Mesenchymal stem cell (in vitro differentiated cells and primary cell): ENCODE measurements at places on chromosomes 16 and 17.

- DNase-seq: no peak
These were observed 31.1 kb upstream of the CCR7 start for GRCh38 chr17:40596261-40596919.

GRCh38 chr16:6105115-6105514, 1007.5 kb upstream of the EEF2KMT start:
- no peak for DNase-seq

DNA sequence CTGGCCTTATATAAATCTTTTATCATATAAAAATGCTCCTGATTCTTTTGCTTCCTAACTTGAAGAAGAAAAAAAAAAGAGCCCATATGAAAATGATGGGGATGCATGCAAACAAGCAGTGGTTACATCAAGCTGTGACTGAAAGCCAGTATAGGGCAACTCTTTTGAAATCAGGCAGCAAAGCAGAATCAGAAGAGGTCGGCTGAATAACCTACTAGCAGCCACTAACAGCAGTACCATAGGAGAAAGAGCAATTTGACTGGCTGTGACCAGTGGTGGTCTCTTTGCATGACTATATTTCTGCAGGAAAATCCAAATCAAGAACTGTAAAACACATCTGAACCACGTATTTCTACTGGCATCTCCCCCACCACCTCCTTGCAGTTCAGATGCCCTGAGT, 161.9 kb upstream of the C17orf78 start:
- DNase-seq: no peak

DNA sequence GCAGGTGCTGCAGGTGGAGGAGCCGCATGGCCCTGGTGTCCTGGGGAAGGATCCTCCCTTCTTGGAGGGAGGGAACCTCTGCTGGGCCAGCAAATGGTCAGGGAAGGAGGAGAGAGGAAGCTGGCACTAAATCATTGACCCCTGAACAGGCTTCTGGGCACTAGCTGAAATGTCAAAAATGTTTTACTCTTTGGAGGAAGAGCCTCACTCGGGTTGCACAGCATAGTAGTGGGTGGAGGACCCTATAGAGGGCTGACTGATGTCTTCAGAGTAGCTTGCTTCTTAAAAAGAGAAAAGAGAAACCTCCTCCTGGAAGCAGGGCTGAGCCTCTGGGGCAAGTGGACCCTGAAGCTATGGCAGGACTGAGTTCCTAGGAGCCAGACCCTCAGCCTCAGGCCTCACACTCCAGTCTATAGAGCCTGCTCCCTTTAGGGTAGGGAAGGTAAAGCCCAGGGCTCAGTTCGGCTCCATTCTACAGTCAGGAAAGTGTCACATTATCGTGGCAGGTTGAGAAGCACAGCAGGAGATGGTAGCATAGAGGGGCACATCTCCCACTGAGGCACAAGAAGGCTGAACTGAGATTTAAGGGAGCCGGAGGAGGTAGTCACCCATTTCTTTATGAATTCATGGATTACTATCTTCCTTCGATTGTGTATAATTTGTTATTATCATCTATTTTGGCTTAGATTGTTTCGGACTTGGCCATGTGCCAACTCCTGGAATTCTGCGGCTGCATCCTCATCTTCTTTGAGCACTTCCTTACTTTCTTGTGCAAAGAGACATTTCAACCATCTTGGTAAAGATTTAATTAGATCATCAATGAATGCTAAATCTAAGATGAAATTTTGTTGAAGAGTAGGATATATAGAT, 7.3 kb upstream of the CUEDC1 start:
- no peak for DNase-seq

DNA sequence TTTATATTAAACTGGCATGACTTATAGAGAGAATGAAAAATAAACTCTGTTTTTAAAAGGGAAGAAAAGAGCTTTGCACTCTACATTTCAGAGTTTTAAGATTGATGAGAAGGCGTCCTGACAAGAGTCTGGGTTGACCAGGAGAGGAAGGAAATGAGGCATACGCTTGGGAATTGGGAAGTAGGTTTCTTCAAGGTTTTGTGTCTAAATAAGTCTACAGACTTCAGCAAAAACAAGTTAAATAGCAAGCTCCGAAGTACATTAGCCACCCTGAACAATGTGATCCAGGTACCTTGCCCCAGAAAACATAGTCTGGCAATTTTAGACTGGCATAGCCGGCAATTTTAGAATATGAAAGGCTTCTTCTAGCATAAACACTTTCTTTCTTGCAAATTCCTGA, 28.5 kb upstream of the CCDC182 start:
- no peak for DNase-seq
